ENCODE measurements at places on chromosomes 16 and 17.

GRCh38 chr17:32693194-32693897 is 183.6 kb downstream of the MYO1D start:
- DNase-seq: no peak

- DNase-seq: no peak
Observed at GRCh38 chr17:1995907-1996799, 29.0 kb downstream of the RTN4RL1 start.

GRCh38 chr16:57178196-57178595 is 7.6 kb downstream of the PSME3IP1 start:
- DNase-seq: no peak

GRCh38 chr17:65759532-65759931 is 198.1 kb upstream of the AXIN2 start:
- no peak for DNase-seq

GRCh38 chr17:3308603-3309002 is 10.4 kb upstream of the OR3A1 start:
- no peak for DNase-seq

GRCh38 chr17:70006159-70006558 is 68.9 kb upstream of the KCNJ16 start:
- no peak for DNase-seq

GRCh38 chr17:13337864-13338371 is 263.8 kb downstream of the HS3ST3A1 start:
- peak; percentile 12 for DNase-seq

GRCh38 chr16:27252206-27252585 is 16.4 kb downstream of the NSMCE1 start:
- DNase-seq: no peak

GRCh38 chr17:50420419-50421112 is 5.5 kb upstream of the ACSF2 start:
- DNase-seq: no peak

- no peak for DNase-seq
Observed at GRCh38 chr17:36002631-36003030, 1.3 kb upstream of the CCL15 start.

DNA sequence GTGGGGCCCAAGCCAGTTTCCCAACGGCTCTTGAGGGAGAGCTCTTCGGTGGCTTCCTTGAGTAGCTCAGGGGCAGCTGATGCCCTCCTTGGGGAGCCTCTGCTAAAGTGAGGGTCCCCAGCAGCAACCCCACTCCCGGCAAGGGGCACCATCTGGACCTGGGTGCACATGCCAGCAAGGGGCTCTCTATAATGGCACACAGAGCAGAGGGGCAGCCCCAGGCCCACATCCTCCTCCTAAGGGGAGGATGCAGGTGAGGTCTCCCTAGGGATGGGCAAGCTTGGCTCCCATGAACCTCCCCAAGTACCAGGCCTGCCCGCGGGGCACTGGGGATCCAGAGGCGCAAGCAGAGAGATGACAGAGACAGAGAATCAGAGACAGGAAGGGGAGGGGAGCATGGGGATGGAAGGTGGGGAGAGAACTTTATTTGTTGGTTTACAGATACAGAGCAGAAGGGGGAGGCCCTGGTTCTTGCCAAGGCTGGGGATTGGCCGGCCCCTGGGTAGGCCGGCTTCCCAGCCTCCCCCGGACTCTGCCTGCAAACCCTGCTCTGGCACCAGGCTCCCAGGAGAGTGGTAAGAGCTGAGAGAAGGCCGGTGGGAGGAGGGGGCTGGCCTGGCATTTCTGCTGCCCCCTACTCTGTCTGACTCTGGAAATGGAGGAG is 61.4 kb downstream of the SRCIN1 start:
- DNase-seq: no peak
